Hematopoietic multipotent progenitor cell (in vitro differentiated cells): ENCODE measurements at places on chromosomes 2 and 18. TPM values are rescaled to one million over a fixed set of nuclear protein-coding genes. Genes with fewer than 3 reads are reported as not detected.

DNA sequence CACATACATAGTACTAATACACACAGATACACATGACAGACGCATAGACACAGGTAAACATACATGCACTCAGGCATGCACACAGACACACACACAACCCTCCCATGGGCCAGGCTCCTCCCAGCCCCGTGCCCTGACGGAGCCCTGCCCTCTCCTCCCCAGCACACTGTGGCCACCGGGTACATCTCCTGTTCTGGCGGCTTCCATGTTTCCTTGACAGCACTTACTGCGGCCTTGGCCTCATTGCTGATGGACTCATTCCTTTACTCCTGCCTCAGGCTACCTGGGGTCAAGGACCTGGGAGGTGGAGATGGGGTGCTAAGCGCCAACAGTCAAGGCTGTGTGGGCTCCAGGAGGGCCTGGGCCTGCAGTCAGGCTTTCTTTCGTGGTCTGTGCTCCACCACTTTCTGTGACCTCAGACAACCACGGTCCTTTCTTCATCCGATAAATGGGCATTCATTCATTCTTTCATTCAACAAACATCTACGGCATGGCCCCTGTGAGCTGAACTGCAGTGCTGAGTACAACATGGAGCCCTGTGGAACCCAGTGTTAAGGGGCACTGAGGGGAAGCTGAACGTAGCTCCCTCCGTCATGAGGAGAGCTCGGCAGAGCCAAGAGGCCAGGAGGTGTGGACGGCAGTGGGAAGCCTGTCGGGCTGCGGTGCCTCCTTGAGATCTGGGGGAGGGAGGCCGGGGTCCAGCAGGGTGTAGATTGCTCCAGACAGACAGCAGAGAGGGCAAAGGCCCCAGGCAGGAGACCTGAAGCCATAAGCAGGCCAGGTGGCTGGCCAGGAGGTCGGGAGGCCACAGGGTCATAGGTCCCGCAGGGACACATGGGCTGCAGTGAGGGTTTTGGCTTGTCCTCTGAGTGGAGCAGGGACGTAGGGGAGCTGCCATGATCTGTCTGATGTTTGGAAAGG, 190.4 kb upstream of the HDAC4 start:
- no peak for DNase-seq

DNA sequence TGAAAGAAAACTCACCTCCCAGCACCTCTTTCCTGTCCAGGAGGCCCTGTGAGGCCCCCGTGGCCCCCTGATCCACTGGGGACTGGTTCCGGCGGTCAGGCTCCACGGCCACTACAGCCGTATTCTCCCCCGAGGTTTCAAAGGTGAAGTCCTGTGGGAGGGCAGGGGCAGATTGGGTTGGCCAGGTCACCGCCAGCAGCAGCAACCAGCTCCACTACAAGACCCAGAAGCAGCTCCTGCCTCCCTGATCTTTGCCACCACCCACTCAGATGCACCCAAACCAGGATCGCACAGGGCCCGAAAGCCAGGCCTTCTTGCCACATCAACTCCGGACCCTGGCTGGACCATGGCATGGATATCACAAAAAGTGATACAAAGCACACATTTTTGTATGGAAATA, 21.9 kb downstream of the SDC1 start:
- DNase-seq: no peak

The RGPD3 gene
- 0.27 TPM for total RNA-seq

DNA sequence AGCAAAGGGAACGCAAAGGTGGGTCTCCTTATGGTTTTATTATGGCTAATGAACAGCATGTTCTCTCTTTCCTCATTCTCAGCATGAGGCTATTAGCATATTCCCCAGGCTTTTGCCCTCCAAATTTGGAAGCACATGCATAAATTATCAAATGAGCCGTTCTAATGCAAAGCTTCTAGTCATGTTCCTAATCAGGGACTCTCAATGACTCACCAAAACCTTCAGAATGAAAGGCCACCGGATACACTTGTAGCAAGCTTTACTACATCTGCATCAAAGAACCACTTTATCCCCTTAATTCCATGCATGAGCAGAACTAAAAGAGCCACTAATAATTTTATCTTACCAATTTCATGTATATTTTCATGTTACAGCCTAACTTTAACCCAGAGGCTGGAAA, 310.5 kb downstream of the LRATD1 start:
- DNase-seq: no peak

GRCh38 chr18:50776383-50776782, 43.4 kb downstream of the MRO start:
- no peak for DNase-seq

The RASGRP3 gene
- total RNA-seq: 5.7 TPM

The DNER gene
- total RNA-seq: not detected

- no peak for DNase-seq
Measured at GRCh38 chr2:50448556-50448955, 583.4 kb downstream of the NRXN1 start.

DNA sequence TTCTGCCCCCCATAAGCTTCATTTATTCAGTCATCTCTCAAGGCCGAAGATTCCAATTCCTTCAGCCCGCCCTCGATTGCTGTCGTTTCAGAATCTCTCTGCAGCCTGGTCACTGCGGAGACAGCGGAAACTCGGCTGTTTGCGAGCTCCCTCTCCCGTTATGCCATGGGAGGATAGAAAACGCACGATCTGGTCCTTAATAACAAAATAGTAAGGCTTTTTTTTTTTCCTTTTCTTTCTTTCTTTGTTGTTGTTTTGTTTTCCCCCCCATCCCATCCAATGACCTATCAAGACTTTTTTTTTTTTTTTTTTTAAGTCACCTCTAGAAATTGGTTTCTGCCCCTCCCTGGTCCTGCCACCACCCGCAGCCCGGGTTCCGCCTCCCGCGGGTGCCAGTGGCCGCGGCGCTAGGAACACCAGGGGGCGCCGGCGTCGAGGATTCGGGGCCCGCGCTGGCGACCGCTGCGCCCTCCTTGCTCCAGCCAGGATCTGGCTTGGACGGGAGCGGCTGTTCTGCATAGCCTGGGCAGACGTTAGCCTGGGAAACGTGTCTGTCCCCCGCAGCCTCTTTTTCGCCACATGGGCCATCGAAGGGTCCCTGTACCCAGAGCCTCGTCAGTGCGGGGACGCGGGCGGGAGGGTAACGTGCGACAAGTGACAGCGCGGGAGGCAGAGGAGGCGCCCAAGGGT, 10.1 kb downstream of the CPLX4 start:
- DNase-seq: peak; percentile 30

The ZC3H8 gene
- total RNA-seq: 2.2 TPM

GRCh38 chr2:194567661-194568017, 1089.4 kb upstream of the SLC39A10 start:
- no peak for DNase-seq

GRCh38 chr2:215982465-215982875, 30.9 kb downstream of the MREG start:
- no peak for DNase-seq

DNA sequence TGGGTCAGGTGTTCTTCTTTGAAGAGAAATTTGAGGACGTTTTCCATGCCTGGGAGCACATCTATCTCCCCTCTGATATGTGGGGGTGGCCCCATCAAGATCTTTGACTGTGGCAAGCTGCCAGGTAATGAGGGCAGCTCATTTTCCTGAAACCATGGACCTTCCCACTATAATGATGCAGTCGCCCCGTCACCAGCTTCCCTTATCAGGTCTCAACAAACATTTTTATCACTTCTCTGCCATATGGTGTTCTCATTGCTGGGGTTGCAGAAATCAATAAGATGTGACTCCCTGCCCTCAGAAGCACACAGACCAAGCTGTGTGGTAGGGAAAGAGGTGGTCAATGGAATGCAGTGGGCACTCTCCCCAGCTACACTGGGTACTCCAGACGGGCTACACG, 48.4 kb upstream of the B3GNT7 start:
- no peak for DNase-seq

DNA sequence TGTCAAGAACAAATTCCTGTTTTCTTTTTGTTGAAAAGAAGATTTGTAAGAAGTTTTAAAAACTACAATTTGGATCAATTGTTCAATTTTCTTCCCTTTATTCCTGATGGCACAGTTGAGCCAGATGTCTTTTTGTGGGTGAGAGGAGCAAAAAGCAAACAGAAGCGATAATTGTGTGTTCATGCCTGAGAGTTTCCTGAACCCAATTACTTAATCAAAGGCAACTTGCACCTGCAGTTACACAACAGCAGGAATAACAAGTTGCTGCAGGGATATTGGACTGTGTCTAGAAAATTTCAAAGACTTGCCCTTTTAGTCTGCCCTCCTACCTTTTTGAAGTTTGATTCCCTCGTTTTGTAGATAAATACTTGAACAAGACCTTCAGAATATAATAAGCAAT, 383.6 kb downstream of the DSEL start:
- no peak for DNase-seq

- DNase-seq: no peak
Measured at GRCh38 chr18:79904357-79905147, 46.9 kb downstream of the SLC66A2 start.

- no peak for DNase-seq
Measured at GRCh38 chr18:8529609-8530008, 79.6 kb upstream of the RAB12 start.

The CDK15 gene
- total RNA-seq: 0.27 TPM

- no peak for DNase-seq
Measured at GRCh38 chr2:160551259-160551658, 57.7 kb upstream of the RBMS1 start.

The PRSS56 gene
- total RNA-seq: not detected

The FNDC4 gene
- 0.27 TPM for total RNA-seq

DNA sequence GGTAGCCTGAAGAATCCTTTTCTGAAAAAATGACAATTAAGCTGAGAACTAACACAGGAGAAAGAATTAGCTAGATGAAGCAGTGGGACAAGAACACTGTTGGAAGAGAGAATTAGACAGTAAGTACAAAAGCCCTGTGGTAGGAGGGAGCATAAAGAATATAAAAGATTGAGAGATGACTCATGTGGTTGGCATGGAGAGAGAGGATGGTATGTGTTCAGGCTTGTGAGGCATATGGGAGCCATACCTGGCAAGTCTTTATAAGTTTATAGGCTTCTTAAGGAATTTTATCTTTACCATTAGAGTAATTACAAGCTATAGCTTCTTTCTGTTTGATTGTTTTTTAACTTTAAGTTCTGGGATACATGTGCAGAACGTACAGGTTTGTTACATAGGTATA, 325.0 kb downstream of the ARL6IP6 start:
- no peak for DNase-seq

The CAPN13 gene
- under 0.01 TPM for total RNA-seq

The PIEZO2 gene
- 1.3 TPM for total RNA-seq
